Astrocyte of the hippocampus (primary cell): ENCODE measurements at places on chromosomes 7 and 10.

GRCh38 chr7:13713092-13713491, 276.4 kb downstream of the ETV1 start:
- no peak for DNase-seq

- DNase-seq, result no peak
Observed at GRCh38 chr7:106257752-106258151, 27.0 kb downstream of the NAMPT start.

GRCh38 chr10:1054684-1055083, 1.5 kb upstream of the WDR37 start:
- no peak for DNase-seq

GRCh38 chr7:131042269-131043160, 285.2 kb upstream of the MKLN1 start:
- peak; percentile 28 for DNase-seq

GRCh38 chr7:7618410-7618809, 22.1 kb upstream of the UMAD1 start:
- no peak for DNase-seq

DNA sequence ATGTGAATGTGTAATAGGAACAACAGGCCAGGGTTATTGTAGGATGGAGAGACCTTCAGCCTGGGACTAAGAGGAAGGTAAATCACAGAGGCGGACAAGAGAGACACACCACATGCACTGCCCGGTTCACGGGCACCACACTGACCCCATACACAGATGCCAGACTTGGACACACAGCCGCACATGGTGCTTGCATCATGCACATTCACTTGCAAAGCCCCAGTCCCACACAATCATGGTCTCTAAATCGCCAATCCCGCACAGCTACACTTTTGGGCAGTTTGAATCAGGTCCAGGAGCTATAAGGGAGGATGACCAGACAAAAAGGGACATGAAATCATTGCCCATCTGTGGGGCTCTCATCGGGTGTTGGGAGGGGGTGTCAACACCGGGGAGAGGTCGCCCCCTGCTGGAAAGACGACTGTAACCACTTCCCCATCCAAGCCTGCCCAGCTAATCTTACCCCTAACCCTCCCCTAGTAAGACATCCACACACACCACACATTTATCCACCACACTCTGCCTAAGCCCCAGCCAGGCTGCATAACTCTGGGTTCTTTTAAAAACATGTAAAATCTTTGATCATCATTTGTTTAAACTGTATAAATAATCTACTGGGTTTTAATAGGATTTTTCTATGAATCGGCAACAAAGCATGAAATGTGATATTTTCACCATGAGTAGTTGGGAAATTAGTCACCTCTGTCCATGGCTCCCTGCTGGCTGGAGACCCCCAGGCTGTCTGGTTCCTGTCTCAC, 40.5 kb upstream of the SLF2 start:
- peak; percentile 69 for DNase-seq

GRCh38 chr10:107083388-107084009, 81.0 kb downstream of the SORCS1 start:
- DNase-seq, result no peak

DNA sequence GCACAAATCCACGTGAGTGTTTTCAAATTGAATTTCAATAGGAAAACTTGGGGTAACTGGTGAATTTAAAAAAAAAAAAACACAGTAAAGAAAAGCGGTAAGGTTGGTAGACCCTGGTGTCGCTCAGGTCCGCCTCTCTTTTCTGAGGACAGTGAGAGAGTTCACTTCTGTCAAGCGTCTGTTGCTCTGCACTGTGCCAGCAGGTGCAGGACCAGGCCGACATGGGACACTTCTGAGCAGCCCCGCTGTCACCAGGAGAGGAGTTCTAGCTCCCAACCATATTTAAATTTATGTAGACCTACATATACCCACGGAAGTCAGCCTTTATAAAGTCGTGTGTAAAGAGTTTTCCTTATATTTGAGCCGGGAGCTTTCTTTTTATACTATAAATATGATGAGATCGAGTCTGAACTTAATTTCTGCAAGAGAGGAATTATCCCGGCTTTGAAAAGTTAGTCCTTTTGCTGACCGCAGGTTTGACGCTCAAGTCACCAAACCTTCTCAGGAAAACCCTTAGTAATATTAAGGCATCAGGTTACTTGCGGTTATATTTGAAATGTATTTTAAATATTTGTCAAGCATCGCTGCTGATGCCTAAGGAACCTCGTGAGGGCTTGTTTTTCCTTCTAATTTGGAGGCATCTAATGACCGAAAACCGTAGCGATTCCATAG, 531 bp downstream of the IKZF1 start:
- no peak for DNase-seq

DNA sequence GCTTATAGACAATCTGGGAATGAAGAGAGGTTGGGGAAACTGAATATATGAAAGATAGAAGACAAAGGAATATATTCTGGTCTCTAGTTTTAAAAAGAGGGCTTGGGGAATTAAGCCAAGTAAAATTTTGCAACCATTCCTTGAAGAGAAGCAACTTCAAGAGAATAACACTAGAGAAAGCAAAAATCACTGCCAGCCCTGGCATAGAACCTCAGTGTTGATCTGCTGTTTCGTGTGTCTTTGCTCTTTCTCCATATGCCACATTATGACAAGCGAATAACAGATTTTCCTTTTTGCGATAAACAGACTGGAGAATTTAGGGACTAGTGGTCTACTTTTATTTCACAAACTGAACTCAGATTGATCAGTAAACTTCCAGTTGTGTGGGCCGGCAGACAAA, 132.7 kb downstream of the XPNPEP1 start:
- DNase-seq, result no peak

DNA sequence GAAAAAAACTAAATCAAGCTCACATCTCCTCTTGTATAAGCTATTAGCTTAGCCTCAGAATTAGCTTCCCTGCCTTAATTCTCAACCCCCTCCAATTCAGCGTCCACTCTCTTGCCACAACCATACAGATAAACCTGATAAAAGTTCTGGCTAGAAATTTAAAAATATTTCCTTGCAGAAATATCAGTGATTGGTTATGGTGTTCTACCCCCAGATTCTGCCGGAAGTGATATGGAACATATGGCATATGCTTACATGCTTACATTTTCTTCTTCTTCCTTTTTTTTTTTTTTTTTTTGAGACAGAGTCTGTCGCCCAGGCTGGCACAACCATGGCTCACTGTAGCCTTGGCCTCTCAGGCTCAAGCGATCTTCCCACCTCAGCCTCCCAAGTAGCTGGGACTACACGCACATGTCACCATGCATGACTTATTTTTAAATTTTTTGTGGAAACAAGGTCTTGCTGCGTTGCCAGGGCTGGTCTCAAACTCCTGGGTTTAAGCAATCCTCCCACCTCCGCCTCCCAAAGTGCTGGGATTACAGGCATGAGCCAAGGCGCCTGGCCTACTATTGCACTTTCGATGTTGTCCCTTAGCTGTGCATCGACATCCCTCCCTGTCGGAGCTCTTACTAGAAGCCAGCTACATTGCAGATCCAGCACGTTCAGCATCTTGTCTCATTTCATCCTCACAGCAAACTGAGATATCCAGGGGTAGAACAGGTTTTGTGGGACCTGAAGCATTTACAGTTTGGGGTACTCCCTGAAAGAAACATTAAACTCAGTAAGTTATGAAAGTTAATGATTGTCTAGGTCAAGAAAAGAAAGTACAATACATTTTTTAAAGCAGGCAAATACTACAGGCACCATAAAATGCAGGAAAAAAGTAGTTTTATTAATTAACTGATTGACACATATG, 205.6 kb upstream of the TCF7L2 start:
- no peak for DNase-seq

DNA sequence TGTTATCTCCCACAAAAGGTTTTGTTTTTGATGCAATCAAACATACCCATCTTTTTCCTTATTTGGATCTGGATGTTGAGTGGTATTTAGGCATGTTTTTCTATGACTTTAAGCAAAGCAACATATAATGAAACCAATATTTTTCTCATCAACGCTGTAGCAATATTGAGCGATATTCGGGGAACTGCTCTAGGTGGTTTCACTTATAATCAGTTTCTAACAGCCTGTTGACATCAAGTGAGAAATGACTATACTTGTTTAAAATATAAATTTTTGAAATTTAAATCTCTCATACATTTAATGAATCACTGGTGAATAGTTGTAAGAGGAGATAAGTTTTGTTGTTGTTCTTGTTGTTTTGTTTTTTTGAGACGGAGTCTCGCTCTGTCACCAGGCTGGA, 52.8 kb upstream of the CCAR1 start:
- no peak for DNase-seq

GRCh38 chr10:129949891-129950291, 14.2 kb downstream of the EBF3 start:
- no peak for DNase-seq

DNA sequence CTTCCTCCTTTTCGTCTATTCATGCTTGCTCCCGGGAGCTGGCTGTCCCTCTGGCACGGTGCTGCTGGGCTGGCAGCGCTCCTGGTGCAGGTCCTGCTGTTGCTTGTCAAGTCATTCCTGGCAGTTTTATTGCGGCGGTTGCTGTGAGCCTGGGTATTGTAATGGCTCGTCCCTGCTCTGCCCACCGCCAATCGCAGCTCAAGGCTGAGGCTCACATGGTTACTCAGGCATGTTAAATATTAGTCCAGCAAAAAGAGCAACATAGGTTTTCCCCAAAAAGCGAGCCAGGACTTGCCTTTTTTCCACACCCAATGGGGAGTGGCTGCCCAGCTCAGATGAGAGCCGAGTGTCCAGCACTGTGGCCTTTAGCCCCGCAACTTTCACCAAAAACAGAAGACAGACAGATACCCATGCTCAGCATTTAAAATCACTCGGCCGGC, 492.9 kb upstream of the FOXK1 start:
- peak; percentile 95 for DNase-seq

GRCh38 chr10:85611746-85612377, 754.7 kb downstream of the GRID1 start:
- DNase-seq, result no peak

GRCh38 chr10:482848-483247, 206.6 kb downstream of the DIP2C start:
- DNase-seq, result no peak

DNA sequence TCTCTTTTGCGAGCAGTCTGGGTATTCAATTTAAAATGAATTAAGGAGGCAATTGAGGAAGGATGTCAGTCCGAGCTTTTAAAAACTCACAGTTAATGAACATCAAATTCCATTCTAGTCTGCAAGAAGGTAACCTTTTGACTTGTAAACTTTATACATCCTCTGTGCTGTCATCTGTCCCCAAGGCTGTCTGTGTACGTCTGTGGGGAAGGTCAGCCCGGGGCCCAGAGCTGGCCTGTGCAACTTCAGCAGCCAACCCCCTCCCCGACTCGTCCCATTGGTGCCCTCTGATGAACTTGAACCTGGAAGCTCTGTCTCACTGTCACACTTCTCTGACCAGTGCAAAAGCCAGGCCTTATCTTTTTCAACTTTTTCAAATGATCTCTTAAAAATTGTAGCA, 80.3 kb downstream of the CCDC3 start:
- no peak for DNase-seq

GRCh38 chr7:13286916-13287315, 599.5 kb downstream of the ARL4A start:
- no peak for DNase-seq

GRCh38 chr7:123791001-123791400, 42.2 kb upstream of the WASL start:
- peak; percentile 20 for DNase-seq

GRCh38 chr10:17527514-17528146, 73.2 kb upstream of the ST8SIA6 start:
- peak; percentile 60 for DNase-seq

DNA sequence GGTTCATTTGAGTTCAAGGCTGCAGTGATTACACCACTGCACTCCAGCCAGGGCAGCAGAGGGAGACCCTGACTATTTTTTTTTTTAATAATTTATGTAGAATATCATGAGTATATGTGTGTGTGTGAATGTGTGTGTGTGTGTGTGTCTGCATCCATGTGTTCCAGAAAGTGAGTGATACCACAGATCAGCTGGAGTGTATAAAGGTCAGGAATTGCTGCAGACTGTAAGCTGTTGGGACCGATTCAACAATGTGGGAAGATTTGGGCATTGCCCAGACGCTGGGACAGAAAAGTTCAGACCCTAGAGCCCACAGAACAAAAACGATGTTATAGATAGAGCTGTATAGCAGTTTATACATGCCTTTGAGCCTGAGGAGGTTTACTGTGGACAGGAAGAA, 435.6 kb downstream of the CCSER2 start:
- no peak for DNase-seq

DNA sequence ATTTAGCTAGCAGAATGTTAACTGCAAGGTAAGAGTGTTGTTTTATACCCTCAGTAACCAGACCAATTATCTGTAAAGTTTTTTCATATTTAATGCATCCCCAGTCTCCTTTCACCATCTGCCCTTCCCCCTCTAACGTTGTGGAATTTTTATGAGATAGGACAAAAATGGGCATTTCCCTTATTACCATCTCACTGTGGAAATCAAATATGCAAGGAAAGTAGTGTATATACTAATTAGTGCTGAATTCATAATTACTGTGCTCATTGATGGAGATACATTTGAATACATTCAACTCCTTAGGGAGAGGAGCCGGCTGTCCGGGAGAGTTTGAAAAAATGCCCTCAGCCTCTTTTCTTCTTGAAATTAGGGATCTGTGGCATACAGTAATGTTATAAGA, 423.4 kb upstream of the MGMT start:
- no peak for DNase-seq

- DNase-seq, result peak; percentile 63
Observed at GRCh38 chr7:74365322-74366022, 76.3 kb downstream of the CLIP2 start.

DNA sequence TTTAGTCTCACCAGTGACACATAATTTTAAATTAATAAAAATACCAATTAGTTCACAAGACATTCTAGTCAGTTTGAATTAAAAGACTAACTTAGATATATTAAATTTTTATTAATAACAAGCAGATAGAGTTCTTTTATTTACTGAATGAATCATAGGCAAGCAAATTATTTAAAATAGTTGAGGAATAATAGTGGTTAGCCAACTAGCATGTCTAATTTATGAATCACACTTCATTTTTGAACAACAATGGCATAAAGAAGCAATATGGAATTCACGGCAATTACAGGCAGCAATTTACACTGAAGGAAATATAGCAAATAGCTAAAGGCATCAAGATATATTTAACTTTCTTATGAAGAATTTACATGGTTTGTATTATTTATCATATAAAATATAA, 187.0 kb upstream of the SLC26A5 start:
- DNase-seq, result no peak

DNA sequence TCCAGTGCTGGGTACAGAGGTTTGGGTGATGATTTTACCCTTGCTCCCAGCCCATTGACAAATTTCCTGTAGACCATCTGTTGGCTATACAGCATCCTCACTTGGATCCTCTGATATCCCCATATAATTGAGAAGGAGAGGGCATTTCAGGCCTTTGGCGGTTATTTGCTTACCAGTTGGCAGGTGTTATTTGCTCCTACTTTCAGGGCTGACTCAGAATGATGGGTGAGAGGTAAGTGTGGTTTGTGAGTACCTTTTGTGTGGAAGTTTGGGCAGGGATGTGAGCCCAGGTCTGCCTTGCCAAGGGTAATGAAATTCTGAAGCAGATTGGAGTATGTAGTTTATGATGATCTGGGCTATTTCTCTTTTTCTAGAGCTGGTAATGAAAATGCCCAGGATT, 93.6 kb downstream of the LRMDA start:
- no peak for DNase-seq

GRCh38 chr10:13684252-13684791, 97.6 kb downstream of the PRPF18 start:
- peak; percentile 62 for DNase-seq
